Central memory CD8-positive, alpha-beta T cell (primary cell): ENCODE measurements at places on chromosomes 1 and 21.

DNA sequence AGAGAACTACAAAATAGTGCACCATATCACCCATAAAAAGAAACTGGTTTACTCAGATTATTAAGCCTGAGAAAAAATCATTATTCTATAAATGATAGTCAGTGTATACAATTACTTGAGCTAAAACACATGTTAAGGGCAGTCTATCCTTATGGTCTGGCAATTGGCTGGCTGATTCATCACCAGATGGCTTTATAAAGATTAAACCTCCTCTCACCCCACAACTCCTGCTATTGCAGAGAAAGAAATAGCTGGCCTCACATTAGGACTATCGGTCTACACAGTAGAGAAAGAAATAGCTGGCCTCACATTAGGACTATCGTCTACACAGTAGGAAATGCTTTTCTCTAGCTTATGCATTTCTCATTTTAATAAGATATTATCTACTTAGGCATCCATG, 21.2 kb downstream of the CEP170 start:
- no peak overlapping the region for H3K4me3 ChIP-seq
- no peak for DNase-seq
- H3K27me3 ChIP-seq, result no peaks in the 10 kb centered on the region
- peaks cover 3% of the 10 kb centered on the region for H3K36me3 ChIP-seq

DNA sequence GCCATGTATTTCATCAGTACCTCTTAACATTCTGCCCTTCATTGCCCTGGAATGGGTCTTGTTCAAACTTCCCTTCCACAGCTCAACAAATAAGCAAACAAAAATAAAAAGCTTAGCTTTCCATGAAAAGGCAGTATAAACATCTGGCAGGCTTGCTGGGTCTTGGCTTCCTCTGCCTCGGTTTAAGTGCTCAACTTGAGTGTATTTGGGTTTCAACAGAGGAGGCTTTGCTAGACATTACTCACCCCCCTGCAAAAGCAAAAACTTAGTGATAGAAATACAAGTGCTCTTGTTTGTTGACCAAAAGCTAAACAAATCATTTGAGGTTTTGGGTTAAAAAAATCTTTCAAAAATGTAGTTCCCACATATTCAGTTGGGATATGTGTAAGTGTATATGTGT, 518.5 kb downstream of the PLPP3 start:
- no peaks in the 10 kb centered on the region for H3K36me3 ChIP-seq
- H3K27me3 ChIP-seq, result no peaks in the 10 kb centered on the region
- H3K4me3 ChIP-seq, result no peak overlapping the region
- H3K4me1 ChIP-seq, result no peaks in the 10 kb centered on the region

DNA sequence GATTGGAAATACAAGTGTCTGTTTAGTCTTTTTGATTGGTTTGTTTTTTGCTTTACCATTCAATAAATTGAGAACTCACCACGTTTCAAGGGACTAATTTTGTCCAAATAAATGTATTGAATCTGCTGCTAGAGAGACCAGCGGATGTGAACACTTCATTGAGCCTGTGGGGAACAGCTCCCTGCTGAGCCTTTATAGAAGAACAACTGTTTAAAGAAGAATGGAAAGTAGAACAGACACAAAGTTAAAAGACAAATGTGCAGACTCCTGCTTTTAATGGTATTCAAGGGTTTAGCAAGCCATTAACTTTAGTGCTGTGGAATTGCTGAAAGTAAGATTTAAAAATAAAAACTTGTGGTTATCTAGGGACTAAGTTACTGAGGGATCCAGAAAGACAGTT, 817.7 kb upstream of the B3GALT2 start:
- no peak for DNase-seq
- H3K36me3 ChIP-seq, result no peaks in the 10 kb centered on the region
- H3K4me1 ChIP-seq, result no peaks in the 10 kb centered on the region
- H3K27me3 ChIP-seq, result no peaks in the 10 kb centered on the region

DNA sequence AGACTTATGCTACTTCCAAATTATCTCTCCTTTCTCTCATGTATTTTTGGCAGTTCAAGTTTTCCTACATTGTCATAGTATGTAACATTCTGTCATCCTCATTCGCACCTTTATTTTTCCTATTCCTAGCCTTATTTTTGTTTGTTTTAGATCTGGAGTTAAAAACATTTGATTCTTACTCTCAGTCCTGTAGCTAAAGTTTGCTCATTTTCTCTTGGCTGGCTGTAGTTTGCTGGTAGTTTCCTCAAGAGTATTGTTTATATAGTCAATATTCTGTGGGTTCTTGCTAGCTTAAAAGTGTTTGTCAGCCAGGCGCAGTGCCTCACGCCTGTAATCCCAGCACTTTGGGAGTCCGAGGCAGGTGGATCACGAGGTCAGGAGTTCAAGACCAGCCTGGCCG, 29.8 kb upstream of the TRIM33 start:
- no peak overlapping the region for H3K27ac ChIP-seq
- no peaks in the 10 kb centered on the region for H3K27me3 ChIP-seq
- H3K36me3 ChIP-seq, result no peaks in the 10 kb centered on the region
- DNase-seq, result no peak
- H3K4me1 ChIP-seq, result no peaks in the 10 kb centered on the region

DNA sequence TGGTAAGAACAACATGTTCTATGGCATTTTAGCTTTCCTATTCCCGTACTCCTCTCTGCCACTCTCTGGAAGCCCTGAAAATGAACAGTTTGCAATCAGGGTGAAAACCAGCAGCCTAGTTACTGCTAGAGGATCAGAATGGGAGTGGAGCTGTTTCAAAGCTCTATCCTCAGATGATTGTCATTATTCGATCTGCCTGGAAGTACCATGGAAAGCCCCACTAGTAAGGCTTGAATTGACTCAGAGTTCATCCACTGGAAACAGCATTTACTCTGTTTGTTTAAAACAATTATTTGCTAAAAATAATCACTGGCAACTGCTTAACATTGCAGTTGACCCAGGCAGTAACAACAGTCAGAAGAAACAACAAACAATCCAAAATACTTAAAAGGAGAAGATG, 91.2 kb downstream of the USH2A start:
- H3K4me1 ChIP-seq, result no peaks in the 10 kb centered on the region
- H3K4me3 ChIP-seq, result no peak overlapping the region
- no peak for DNase-seq
